Esophagus squamous epithelium (tissue), 5 donors: ENCODE measurements at places on chromosomes 4 and X.

DNA sequence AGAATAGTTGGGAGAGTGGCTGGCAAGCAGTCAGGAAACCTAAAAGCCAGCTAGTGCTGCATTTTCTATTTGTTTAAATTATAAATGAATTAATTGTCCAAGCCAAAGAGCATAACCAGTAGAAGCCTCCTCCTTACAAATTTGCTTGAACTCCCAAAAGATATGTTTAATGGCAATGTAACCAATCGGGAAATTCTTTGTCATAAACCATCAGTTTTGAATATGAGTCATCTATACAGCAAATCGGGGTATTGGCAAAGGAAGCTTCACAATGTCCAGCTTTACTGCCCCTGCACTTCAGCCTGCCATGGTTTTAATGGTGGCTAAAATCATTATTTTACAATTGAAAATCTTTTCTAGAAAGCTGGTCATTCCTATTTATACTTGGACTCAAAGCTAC lies 216.6 kb downstream of the SHROOM3 start:
- no peak for DNase-seq

GRCh38 chr4:53105313-53105712 lies 243.2 kb downstream of the RASL11B start:
- no peak for DNase-seq

DNA sequence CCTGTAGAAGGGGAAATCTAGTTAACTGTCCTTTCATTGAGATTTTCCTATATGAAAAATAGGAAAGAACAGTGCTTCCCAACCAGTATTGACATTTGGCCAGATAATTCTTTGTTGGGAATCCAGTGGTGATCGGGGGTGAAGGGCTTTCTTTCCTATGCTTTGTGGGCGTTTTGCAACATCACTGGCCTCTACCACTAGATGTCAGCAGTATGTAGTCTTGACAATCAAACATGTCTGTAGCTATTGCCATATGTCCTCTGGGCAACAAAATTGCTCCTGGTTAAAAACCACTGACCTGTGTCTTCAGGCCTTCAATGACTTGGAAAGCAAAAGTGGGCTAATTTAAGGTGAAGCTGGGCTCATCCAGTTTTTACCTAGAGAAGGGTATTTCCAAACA lies 658.5 kb downstream of the DACH2 start:
- DNase-seq: no peak

DNA sequence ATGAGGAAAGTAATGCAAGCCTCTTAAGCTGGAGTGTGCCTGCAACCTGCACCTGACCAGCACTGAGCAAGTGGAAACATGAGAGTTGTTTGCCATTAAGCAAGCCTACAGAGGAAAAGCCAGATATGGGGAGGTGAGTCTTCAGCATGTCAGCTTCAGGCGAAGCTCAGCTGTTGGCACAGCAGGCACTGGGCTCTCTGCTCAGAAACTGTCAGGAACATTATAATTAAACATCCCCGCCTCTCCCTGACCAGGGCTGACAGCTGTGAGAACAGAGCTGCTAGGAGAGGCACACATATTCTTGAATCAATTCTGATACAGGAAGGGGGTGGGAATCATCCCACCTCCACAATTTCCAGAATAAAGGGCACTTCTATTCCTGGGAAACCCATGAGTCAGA lies 19.0 kb upstream of the DCX start:
- no peak for DNase-seq

- DNase-seq: peak; percentile 98
These were observed 534 bp upstream of the UBE2D3 start for GRCh38 chr4:102827674-102828496.

- no peak for DNase-seq
These were observed 11.0 kb downstream of the SRD5A3 start for GRCh38 chr4:55356991-55357461.

DNA sequence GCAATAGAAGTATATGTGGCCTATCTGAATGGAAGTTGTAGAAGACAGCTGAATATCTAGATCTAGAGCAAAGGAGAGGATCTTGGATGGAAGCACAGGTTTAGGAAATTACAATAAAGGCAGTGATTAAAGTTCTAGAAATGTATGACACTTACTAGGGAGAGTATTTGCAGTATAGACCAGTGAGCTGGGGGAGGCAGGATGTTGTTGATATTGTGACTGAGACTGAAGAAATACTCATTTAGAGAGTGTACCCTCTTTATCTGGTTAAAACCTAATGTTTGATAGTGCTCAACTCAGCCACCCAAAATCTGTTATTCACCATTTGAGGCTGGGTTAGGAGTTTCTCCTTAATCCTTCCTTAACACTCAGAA lies 439.5 kb downstream of the GRXCR1 start:
- DNase-seq: no peak

GRCh38 chr4:164596318-164596878 lies 157.5 kb upstream of the SMIM31 start:
- no peak for DNase-seq

GRCh38 chr4:158861281-158861680 lies 92.5 kb downstream of the FNIP2 start:
- DNase-seq: no peak

DNA sequence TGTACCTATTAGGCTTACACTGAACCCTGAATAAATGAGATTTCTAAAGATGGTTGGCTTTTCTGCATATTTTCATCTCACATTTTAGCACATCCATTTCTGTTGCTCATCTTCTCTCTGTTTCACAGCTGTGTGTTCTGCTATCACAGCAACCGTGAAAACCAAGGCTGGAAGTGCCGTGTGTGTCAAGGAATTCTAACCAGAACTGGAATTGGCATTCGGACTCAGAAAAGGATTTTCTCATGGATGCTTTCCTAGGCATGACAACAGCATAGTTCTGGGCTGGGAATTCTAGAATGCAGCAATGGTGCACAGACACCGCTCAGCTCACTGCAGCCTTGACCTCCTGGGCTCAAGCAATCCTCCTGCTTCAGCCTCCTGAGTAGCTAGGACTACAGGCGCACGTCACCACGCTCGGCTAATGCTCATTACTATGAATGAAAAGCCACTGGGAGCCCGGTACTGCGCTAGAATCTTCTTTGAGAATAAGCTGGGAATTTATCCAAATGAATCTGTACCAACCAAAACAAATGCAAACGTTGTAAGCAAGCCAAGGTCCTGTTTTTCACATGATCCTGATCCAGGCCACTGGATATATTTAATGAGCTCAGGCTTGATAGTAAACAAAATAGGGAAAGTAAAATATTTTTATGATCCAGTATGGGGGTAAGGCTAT lies 105.2 kb downstream of the RBM47 start:
- no peak for DNase-seq

GRCh38 chr4:81527115-81527514 lies 55.4 kb upstream of the RASGEF1B start:
- DNase-seq: no peak

DNA sequence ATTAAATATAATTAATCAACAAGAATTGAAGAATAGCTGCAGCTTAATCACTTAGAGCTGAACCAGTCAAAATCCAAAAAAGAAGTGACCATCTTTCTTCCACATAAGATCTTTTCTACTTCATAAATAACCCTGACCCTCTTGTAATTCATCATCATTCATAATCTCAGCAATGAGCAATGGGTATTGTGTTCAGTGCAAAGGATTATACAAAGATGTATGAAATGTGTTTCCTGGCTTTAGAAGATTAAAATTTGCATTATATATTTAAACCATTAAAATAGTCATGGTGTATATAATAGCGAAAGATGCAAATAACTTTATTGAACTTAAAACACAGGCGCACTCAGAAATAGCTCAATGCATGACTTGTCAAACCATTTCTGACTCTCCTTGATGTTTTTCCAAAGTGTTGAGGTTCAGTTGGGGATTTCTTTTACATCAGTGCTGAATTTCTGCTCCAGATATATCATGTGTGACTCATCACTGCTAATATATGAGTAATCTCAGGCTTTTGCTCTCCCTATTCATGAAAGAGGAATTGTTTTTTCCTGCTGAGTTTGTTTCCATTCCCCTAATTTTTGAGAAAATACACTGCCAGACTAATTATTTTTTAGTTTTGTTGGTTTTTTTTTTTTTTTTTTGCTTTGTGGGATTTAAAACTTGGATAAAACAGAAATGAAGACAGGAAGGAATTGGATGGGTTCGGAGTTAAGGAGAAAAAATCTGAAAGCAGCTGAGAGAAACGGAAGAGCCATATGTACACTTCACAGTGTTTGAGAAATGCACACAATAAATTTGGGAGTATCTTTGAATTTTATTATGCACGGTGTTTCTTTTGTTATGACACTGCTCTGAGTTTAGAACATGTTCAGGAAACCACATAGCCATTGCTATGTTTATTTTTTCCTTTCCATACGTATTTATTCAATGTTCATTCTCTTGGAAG lies 290.1 kb upstream of the PCDH7 start:
- no peak for DNase-seq

- DNase-seq: no peak
These were observed 5.2 kb downstream of the DHRSX start for GRCh38 chrX:2495595-2495994.

DNA sequence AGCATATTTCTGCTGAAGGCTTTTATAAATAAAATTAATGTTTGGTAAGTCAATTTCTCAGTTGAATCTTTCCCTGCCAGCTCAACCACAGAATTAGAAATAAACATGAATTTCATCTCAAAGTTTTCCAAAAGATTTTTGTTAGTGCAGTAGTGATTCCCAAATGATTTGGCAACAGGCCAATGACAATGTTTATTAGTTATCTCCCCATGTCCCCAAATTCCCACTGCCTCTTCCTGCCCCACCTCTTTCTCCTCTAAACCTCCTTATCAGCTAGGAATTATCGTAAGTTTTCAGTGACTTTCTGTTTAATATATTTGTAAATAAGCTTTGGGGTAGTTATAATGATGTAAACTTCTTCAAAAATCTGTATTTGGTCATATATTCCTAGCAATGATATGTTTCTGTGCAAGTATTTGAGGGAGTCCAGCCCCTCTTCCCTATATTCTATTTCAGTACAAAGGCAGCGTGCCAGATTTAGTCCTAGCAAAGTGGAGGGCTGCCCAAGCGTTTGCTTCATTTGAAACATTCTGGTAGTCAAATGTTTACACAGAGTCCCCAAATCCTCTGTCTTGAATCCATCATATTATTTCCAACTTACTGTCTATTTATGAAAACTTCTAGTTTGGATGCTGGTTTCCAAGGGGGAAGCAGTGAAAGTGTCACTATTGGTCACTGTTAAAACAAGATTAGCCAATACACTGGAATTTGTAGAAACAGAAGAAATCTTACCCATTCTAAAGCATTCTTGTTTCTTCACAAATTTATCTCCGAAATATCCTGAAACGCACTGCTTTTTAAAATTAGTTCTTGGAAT lies 33.7 kb upstream of the ANKRD50 start:
- no peak for DNase-seq

DNA sequence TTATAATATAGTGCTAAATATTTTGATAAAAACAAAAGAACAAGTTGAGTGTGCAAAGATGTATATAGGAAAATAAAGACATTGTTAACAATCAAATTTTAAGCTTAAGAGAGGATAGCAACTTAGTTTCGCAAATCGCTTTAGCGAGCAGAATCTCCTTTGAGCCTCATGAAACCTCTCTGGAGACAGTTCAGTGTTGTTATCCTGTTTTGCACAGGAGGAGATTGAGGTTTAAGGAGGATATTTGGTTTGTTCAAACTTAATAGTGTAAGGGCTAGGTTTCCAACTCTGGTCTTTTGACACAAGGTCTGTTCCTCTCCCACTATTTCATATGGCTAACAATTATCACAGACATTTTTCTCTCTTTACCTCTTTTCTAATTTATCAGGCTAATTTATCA lies 1848.5 kb upstream of the TENM3 start:
- no peak for DNase-seq

DNA sequence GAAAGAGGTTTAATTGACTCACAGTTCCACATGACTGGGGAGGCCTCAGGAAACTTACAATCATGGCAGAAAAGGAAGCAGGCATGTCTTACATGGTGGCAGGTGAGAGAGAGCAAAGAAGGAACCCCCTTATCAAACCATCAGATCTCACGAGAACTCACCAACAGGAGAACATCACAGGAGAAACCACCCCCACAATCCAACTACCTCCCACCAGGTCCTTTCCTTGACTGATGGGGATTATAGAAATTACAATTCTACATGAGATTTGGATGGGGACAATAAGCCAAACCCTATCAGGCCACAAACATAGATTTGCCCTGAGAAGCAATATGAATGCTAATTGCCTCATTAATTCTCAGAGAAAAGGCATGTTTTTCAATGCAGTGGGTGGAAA lies 138.2 kb upstream of the RAPGEF2 start:
- DNase-seq: no peak

- no peak for DNase-seq
These were observed 95.4 kb downstream of the ANOS1 start for GRCh38 chrX:8636497-8636896.

DNA sequence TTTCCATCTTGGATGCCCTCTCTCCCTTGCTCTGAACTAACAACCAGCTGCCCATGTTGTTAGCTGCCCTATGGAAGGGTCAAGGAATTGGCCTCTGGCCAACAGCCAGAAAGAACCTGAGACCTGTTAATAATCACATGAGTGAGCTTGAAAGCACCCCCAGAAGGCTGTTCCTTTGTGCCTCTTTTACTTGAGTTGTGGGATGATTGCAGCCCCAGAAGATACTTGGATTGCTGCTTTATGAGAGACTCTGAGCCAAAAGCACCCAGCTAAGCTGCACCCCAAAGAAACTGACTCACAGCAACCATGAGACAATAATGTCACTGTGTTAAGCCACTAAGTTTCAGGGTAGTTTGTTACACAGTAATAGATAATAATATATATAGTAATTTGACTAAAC lies 73.3 kb downstream of the FRYL start:
- DNase-seq: no peak

DNA sequence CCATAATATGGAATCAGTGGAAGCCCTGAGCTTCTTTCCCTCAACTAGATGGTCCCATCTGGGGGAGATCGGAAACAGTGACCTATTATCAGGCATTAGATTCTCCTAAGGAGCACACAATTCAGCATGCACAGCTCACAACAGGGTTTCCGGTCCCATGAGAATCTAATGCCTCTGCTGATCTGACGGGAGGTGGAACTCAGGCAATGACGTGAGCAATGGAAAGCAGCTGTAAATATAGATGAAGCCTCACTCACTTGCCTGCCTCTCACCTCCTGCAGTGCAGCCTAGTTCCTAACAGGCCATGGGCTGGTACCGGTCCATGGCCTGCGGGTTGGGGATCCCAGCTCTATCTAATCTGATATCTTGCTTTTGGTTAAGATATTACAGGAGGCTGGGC lies 88.9 kb downstream of the COX7B2 start:
- no peak for DNase-seq

- DNase-seq: no peak
These were observed 21.0 kb upstream of the PI4K2B start for GRCh38 chr4:25212822-25213221.

DNA sequence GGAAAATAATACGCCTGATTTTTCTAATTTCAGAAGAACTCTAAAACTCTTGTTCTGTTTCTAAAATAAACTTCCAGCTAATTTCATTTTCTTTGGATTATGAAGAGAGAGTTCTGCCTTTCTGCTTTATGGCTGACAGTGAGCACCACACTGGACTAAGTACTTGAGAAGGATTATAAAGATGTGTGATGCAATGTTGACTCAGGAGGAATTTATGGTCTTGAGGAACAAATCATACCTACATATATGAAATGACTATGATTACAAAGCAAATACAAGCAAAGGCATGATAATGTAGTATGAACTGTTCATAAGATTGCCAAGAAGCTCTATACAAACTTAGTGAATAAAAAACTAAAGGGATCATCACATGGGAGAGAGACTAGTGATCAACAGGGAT lies 13.0 kb upstream of the SLC25A5 start:
- DNase-seq: no peak

- no peak for DNase-seq
These were observed 107.6 kb upstream of the BMPR1B start for GRCh38 chr4:94650134-94650495.
